Glutamatergic neuron (in vitro differentiated cells): ENCODE measurements at places on chromosomes 4 and X. TPM values are rescaled to one million over a fixed set of nuclear protein-coding genes. Genes with fewer than 3 reads are reported as not detected.

DNA sequence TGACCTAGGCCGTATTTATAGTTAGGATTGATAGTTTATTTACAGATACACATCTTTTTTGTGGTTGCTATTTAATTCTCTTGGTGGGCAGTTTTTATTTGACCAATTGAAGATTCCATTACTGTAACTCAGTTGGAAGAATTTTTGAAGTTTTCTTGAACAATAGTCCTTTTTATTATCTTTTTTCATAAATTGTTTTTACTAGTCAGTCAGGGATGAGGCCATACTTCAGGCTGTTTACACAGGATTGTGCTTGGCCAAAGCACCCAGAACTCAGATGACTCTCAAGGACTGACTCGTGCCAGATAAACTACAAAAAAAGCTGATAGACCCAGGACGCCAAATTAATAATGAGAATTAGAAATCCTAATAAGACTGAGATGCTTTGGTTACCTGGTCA lies 7.0 kb downstream of the HERC3 start:
- no peaks in the 10 kb centered on the region for H3K36me3 ChIP-seq
- H3K27me3 ChIP-seq = no peaks in the 10 kb centered on the region
- H3K4me1 ChIP-seq = peaks cover 7% of the 10 kb centered on the region
- no peak overlapping the region for H3K4me3 ChIP-seq
- no peak overlapping the region for H3K27ac ChIP-seq
- DNase-seq = no peak

GRCh38 chr4:62627671-62628070 lies 1427.5 kb downstream of the ADGRL3 start:
- H3K36me3 ChIP-seq = peaks cover 13% of the 10 kb centered on the region
- no peak overlapping the region for H3K4me3 ChIP-seq
- no peak for DNase-seq
- H3K27ac ChIP-seq = no peak overlapping the region
- no peaks in the 10 kb centered on the region for H3K27me3 ChIP-seq

DNA sequence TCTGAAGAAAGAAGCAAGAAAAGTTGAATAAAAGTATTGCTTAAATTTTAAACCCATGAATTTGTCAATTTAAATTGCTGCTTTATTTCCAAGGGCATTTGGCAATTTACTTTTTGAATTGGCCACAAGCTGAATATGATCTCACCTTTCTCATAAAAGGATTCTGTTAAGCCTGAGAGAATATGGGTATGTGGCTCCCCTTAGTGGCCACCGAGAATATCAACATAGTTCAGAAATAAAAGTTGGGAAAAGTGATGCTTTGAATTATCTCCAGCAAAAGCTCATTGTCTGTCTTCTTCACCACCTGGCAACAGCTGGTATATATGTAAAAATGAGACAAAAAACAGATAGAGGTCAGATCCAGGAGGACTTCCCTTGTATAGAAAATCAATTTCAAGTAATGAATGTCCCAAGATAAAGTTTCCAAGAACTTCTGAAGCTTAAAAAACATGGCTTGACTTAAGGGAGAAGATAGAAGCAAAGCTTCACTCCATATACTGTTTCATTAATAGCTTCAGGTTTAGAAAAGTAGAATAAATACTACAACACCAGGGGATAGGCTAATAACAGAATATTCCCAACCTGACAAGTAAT lies 290.7 kb upstream of the FAM241A start:
- no peak overlapping the region for H3K27ac ChIP-seq
- H3K4me3 ChIP-seq = no peak overlapping the region
- no peaks in the 10 kb centered on the region for H3K27me3 ChIP-seq
- peaks cover 2% of the 10 kb centered on the region for H3K4me1 ChIP-seq
- no peaks in the 10 kb centered on the region for H3K36me3 ChIP-seq
- no peak for DNase-seq

DNA sequence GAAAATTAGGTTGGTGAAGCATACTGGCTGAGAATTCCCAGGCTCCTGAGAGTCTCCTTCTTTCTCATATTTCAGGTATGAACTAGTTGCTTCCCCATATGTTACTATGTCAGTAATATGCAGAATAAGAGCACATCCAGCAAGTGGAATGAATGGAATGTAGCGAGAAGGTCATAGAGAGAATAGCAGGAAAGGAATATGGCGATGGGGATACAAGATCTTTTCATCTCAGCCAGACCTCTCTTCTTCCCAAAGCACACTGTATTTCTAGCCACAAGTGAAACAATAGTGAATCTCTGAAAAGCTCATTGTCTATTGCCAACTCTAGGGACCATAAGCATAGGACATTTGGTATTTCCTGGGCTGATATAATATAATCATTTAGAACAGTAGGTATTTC lies 54.6 kb upstream of the MMAA start:
- DNase-seq = no peak
- peaks cover 3% of the 10 kb centered on the region for H3K27me3 ChIP-seq
- H3K27ac ChIP-seq = no peak overlapping the region
- no peak overlapping the region for H3K4me3 ChIP-seq
- H3K4me1 ChIP-seq = no peaks in the 10 kb centered on the region

DNA sequence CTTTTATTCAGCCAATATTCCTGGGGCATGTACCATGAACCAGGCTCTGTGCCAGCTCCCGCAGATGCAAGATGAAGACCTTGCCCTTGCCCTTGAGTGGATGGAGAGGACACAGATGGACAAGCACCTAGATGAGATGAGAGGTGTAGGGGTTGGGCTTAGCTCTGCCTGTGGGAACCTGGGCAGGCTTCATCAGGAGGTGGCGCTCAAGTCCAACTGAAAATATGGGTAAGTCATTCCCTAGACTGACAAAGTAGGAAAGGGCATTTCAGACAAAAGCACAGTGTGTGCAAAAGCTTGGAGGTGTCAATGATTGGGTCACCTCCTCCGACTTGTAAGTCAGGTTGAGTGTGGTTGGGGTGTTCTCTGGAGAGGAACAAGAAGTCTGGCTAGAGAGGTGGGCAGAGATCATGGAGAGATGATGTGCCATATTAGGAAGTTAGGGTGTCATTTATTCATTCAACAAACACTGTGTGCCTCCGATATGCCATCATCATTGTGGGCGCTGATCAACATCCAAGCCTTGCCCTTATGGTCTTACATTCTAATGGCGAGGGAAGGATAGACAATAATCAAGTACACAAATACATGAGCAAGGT lies 64.6 kb downstream of the ANAPC4 start:
- H3K4me1 ChIP-seq = no peaks in the 10 kb centered on the region
- H3K27ac ChIP-seq = no peak overlapping the region
- DNase-seq = peak; percentile 72
- no peaks in the 10 kb centered on the region for H3K36me3 ChIP-seq

GRCh38 chrX:140815868-140816267 lies 106.3 kb downstream of the LINC00632 start:
- no peaks in the 10 kb centered on the region for H3K4me1 ChIP-seq
- no peak for DNase-seq
- no peaks in the 10 kb centered on the region for H3K27me3 ChIP-seq

DNA sequence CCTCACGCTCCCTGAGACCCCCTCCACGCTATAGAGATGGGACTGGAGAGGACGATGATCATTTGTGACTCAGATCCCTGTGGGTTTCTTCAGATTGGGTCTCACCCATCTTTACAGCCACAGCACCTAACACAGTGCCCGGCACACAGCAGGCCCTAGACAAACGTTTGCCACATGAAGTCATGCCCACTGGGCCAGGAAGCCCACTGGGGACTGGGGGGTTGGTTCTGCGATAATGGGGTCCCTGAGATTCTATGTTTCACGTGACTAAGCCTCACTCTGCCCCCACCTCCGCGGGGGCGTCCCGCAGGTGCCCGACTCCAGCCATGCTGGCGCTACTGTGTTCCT lies 3.8 kb downstream of the SOD3 start:
- DNase-seq = no peak
- no peak overlapping the region for H3K27ac ChIP-seq
- peaks cover 12% of the 10 kb centered on the region for H3K36me3 ChIP-seq
- H3K4me3 ChIP-seq = no peak overlapping the region
- peaks cover 14% of the 10 kb centered on the region for H3K27me3 ChIP-seq

- DNase-seq = no peak
- no peak overlapping the region for H3K27ac ChIP-seq
- no peak overlapping the region for H3K4me3 ChIP-seq
- no peaks in the 10 kb centered on the region for H3K36me3 ChIP-seq
Measured at GRCh38 chr4:111992351-111993168, 152.7 kb upstream of the FAM241A start.

DNA sequence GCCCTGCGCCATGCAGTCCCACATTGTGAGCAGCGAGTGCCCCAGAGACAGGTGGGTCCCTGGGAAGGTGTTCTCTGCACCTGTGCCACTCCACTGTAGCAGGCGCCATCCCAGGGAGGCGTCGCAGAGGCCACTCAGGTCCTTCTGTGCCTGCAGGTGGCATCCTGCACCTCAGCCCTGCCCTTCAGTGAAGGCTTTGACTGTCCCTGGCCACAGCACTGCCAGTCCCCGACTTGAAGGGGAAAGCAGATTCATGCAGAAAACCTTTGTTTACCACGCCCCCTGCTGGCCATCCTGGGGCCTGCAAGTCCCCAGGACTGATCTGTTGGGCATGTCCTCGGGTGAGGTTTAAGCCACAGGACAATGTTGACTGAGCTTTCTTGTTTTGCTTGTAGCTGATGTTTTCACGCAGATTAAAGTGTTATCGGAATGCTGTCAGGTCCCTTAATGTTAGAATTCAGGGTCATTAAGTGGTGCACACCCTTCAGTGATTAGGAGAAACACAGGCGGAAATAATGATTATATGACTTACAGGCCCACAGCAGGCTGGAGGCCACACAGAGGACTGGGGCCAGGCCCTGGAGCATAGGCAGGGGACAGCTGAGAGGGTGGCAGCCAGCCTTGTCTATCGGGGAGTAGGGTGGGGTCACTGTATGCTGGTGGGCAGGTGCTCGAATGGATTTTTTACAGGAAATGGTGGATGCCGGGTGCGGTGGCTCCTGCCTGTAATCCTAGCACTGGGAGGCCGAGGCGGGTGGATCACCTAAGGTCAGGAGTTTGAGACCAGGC lies 5.0 kb downstream of the TACC3 start:
- H3K27me3 ChIP-seq = peaks cover 11% of the 10 kb centered on the region
- no peaks in the 10 kb centered on the region for H3K36me3 ChIP-seq
- DNase-seq = peak; percentile 98
- peaks cover 6% of the 10 kb centered on the region for H3K4me1 ChIP-seq

- peaks cover 4% of the 10 kb centered on the region for H3K4me1 ChIP-seq
- peak; percentile 49 for DNase-seq
- H3K27me3 ChIP-seq = peaks cover 5% of the 10 kb centered on the region
- no peak within 1 kb of the TSS for H3K4me3 ChIP-seq
- no peak within 1 kb of the TSS for H3K27ac ChIP-seq
Measured at GRCh38 chrX:68647156-68647957, at the start of gene STARD8. Gene STARD8 (plus strand): TSS chrX:68647666. CDS start chrX:68647883, 217 bp downstream.

- DNase-seq = peak; percentile 65
- H3K4me3 ChIP-seq = peak overlapping the region; percentile 82
- H3K27ac ChIP-seq = no peak overlapping the region
- peaks cover 1% of the 10 kb centered on the region for H3K27me3 ChIP-seq
Measured at GRCh38 chrX:9342561-9343051, 122.3 kb upstream of the TBL1X start.

GRCh38 chr4:169765835-169766234 lies 8.1 kb upstream of the HPF1 start:
- DNase-seq = no peak
- H3K27me3 ChIP-seq = peaks cover 2% of the 10 kb centered on the region
- H3K4me3 ChIP-seq = no peak overlapping the region
- H3K4me1 ChIP-seq = no peaks in the 10 kb centered on the region

- H3K27ac ChIP-seq = no peak overlapping the region
- peaks cover 4% of the 10 kb centered on the region for H3K36me3 ChIP-seq
- no peak overlapping the region for H3K4me3 ChIP-seq
Measured at GRCh38 chr4:182752158-182752910, 164.9 kb downstream of the DCTD start.

DNA sequence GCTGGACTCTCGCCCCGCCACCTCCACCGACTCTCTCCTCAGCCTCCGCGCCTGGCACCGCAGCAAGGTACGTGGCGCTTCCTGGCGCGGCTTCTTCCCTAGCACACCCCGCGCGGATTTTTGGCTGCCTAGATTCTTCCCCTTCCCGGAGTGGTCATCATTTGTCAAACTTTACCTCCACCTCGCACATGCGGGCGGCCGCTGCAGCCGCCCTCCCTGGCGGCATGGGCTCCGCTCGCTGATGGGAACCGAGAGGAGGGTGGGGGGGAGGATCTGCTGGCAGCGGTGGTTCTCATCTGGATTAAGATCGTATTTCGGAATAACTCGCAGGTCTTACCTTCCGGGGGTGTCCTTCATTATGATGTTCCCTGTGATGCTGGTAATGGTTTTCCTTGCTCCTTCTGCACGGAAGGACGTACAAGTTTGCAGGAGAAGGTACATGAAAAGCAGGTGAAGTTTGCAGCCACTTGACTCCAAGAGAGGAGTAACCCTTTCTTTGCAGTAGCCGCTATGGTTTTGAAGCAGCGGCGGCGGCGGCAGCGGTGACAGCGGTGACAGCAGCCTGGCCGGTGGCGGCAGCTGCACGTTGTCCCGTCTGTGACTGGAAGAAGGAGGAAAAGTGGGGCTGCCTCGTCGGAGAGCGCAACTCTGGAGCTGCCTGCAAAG lies 2183.9 kb upstream of the TENM3 start:
- peaks cover 2% of the 10 kb centered on the region for H3K4me1 ChIP-seq
- peak overlapping the region; percentile 43 for H3K27ac ChIP-seq
- no peaks in the 10 kb centered on the region for H3K36me3 ChIP-seq
- peaks cover 1% of the 10 kb centered on the region for H3K27me3 ChIP-seq

DNA sequence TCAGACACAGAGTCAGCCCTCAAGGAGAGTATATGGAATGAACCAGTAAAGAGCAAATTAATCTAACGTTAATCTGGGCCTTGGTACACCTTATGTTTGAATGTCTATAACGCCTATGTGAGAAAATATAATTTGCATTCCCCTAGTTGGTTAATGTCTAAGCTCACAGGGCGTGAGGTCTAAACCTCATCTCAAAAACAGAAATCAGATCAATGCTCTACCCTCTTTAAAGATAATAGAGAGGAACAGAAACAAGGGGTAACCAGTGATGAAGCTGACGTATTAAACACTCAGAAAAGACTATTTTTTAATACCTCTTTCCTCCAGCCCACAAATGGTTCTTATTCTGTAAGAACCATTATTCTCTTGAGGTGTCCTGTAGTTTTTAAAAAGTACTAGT lies 369.2 kb upstream of the NOCT start:
- H3K27me3 ChIP-seq = peaks cover 2% of the 10 kb centered on the region
- H3K36me3 ChIP-seq = no peaks in the 10 kb centered on the region
- H3K4me3 ChIP-seq = no peak overlapping the region
- no peak for DNase-seq
- H3K4me1 ChIP-seq = no peaks in the 10 kb centered on the region

DNA sequence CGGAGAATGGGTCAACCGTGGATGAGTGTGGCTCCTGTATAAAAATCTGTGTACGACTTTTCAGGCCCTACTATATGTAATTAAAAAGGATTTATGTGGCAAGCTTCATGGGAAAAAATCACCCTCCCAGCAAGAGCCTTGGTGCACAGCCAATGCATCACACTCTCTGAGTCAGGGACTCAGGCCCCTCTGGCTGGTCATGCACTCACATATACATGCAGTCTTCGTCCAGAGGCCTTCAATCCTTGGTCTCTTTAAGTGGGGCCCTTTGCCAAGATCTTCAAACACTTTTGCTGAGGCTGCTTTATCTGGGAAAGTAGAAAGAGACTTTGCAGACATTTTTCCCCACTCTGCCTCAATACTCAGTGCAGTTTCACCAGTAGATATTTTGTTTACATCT lies 311.4 kb upstream of the FSTL5 start:
- H3K27me3 ChIP-seq = no peaks in the 10 kb centered on the region
- no peaks in the 10 kb centered on the region for H3K4me1 ChIP-seq
- no peaks in the 10 kb centered on the region for H3K36me3 ChIP-seq
- no peak for DNase-seq
- no peak overlapping the region for H3K27ac ChIP-seq

The TIGD4 gene
- total RNA-seq = 0.83 TPM

The DNAAF6 gene
- total RNA-seq = not detected

The GPM6B gene
- 516 TPM for total RNA-seq

The ERCC6L gene
- 1.2 TPM for total RNA-seq

The ATP8A1 gene
- 278 TPM for total RNA-seq

The CT47B1 gene
- total RNA-seq = not detected

The CDKL5 gene
- total RNA-seq = 53.5 TPM

The EVC2 gene
- total RNA-seq = 2.3 TPM
